Activated naive CD4-positive, alpha-beta T cell treated with anti-CD3 and anti-CD28 coated beads, Interleukin-2, amount 50 U/mL, for 72 hours (primary cell): ENCODE measurements at places on chromosomes 5 and 9. TPM values are rescaled to one million over a fixed set of nuclear protein-coding genes. Genes with fewer than 3 reads are reported as not detected.

DNA sequence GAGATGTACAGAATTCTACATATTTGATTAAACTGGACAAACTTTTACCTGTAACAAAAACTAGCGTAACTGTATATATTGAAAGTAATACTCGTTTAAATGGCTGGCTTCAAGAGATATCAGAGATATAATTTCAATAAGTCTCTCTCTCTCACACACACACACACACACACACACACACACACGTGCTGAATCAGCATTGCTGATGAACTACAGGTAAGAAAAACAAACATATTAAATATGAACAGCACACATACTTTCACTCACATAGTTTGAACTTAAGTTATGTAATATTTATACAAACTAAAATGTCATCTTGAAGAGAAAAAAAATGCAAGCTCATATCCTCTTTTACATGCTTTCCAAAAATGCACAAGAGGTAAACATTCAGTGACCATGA is 145.4 kb downstream of the BNC2 start:
- DNase-seq, result no peak

DNA sequence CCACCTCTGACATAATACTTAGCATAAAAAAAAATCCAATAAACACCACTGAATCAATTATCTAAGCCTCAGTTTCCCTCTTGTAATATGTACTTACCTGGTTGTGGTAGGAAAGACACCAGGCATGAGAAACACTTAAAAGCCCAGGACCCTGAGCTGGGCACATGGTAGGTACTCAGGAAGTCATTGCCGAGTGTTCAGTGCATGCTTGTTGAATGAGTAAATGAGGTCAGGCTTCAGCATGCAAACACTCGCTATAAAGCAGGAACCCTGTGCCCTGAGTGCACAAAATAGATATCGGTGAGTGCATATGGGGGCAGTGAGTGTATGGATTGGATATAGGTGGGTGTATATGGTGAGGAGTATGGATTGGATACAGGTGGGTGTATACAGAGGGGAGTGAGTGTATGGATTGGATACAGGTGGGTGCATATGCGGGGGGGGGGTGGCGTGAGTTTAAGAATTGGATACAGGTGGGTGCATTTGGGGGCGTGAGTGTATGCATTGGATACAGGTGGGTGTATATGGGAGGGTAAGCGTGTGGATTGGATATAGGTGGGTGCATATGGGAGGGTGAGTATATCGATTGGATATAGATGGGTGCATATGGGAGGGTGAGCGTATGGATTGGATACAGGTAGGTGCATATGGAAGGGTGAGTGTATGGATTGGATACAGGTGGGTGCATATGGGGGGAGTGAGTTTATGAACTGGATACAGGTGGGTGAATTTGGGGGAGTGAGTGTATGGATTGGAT is 194.3 kb upstream of the MSX2 start:
- no peak for DNase-seq

The CAMK2A gene
- total RNA-seq, result not detected

- no peak for DNase-seq
These were observed 40.2 kb downstream of the TMEM215 start for GRCh38 chr9:32823551-32823950.

DNA sequence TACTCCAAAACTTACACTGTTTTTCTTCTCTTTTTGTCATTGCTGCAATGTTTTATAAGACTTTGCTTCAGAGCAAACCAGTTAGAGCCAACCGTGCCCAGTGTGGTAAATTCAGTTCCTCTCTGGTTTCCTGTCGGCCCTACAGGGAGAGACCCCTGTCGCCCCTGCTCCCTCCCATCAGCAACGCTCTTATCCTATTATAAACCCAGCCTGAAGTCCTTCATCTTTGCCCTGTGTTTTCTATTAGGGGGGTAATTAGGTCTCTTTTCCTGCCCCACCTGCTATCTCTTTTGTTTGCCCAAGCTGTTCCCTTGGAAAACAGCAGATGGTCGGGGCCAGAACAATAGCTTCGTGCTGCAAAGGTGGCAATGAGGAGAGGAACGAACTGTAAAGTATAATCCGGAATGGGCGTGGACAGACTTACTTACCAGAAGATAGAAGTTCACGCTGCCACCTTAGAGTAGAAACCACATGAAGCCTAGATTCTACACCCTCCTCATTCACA is 21.4 kb upstream of the OTULINL start:
- no peak for DNase-seq

DNA sequence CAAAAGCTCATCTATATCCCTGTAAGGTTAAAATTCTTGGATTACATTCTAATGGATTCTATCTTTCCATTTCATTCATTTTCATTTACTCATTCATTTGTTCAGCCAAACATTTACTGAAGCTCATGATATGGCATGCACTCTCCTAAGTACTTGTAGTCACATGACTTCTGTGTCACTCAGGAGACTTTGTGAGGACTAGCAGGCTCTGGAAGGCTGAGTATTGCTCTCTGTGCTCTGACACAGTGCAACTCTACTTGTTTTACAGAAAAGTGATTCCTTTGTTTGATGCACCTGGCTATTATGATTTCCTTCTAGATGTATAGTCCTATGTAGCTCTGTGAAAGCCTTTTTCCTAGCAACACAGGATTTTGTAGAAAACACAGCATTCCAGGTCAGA is 53.0 kb downstream of the YIPF5 start:
- DNase-seq, result no peak

The SHC3 gene
- total RNA-seq, result 0.02 TPM

GRCh38 chr5:9331372-9331771 is 214.5 kb downstream of the SEMA5A start:
- DNase-seq, result no peak

DNA sequence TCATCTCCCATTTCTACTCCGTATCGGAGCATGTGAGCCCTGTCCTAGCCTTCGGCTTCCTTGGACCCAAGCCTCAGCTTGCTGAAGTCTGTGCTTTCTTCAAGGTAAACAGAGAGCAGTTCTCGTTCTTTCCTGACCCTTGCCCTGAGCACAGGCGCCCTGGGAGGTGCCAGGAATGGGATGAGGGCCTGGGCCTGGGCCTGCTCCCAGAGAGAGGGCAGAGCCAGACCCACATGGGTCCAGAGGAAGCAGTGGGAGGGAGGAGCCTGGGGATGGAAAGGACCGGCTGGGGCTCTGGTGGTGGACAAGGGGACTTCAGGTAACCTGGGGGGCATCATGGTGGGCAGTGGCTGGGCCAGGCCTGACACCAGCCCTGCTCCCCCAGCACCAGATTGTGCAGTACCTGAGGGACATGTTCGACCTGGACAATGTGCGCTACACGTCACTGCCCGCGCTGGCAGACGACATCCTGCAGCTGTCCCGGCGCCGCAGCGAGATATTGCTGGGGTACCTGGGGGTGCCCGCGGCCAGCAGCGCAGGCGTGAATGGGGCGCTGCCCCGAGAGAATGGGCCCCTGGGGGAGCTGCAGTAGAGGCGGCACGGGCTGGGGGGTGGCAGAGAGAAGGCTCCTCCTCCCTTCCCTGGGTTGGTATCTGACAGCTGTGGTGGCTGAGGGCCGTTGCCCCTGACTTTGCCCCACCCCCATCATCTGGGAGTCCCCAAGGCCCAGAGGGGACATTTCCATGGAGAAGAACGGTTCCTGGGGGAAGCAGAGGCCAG is 10.9 kb upstream of the DOLPP1 start:
- DNase-seq, result no peak

The WNT8A gene
- total RNA-seq, result not detected

The PCDHB16 gene
- not detected for total RNA-seq

DNA sequence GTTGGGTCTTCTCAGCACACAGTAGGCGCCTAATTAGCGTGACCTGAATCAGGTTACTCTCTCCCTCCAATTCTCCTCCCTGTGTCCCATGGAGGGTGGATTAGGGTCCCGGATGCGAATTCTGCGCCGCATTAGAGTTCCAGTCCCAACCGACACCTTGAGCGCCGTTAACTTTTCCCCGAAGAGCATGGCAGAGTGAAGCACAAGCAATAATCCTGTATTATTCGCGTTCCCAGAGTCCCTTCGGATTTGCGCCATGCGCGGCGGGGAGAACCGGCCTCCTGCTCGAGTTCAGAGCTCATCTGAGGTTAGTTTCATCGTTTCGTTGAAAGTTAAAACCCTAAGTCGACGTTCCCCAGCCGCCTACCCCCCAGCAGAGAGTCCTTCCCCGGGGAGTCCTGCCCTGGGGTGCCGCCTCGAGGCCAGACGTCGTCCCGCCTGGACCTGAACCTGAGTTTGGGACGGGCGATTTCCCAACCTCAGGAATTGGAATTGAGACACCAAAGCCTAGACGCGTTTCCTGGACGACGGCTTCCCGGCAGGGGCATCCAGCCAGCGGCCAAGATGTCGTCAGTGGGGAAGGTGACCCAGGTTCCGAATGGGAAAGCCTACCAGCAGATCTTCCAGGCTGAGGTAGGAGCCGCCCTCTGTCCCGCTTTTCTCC is at the start of gene CCDC180:
Gene CCDC180, plus strand, starts transcription at position 160 of the 664 bp plus-strand sequence. Its CDS starts 405 bp downstream, at position 565.
- no peak for DNase-seq
